ENCODE measurements at places on chromosomes 7 and 10.

GRCh38 chr7:28411876-28412662, at the start of gene CREB5:
CREB5 (plus strand) TSS chr7:28412518; CDS start chr7:28412915, 397 bp downstream.
- DNase-seq: no peak

GRCh38 chr7:24134535-24134934, 149.5 kb upstream of the NPY start:
- DNase-seq: no peak

- DNase-seq: no peak
Measured at GRCh38 chr7:117588352-117588794, 108.5 kb downstream of the CFTR start.

DNA sequence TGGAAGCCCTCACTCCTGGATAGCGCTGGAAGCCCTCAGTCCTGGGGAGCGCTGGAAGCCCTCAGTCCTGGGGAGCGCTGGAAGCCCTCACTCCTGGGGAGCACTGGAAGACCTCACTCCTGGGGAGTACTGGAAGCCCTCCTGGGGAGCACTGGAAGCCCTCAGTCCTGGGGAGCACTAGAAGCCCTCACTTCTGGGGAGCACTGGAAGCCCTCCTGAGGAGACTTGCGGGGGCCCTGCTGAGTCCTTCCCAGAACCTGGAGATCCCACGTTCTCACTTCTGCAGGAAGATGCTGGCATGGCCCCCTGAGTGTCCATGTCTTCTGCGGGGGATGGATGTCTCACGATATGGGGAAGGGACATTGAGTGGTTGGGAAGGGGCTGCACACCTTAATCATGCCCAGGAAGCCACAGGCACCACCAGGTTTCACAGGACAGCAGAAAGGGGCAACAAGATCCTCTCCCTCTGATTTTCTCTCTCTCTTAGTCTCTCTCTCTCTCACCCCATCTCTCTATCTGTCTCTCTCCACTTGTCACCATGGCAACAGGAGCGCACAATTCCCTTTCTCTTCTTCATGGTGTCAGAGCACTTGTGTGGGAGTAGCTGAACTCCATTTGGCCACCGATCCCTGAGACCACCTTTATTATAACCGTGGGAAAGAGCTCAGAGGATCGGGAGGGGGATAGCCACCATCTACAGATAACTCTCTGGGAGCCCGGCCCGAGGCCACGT, 267.0 kb downstream of the TCERG1L start:
- no peak for DNase-seq

DNA sequence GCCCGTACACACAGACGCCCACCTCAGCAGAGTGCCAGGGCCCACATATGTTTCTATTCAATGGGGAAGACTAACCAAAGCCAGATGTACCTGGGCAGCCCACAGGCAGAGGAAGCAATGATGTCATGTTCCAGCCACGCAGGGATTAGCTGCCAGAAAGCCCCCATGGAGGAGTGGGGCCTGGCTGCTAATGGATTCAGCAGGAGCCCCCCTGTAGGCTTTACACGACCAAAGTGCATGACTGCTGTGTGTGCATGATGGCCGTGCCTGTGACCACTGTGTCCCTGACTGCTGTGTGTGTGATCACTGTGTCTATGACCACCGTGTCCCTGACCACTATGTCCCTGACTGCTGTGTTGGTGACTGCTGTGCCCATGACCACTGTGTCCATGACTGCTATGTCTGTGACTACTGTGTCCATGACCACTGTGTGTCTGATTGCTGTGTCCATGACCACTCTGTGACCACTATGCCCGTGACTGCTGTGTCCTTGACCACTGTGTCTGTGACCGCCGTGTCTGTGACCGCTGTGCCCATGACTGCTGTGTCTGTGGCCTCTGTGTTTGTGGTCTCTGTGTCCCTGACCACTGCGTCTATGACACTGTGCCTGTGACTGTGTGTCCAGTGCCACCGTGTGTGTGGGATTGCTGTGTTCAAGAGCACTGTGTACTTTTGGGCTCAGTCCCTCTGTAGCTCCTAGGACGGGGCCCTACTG, 409.3 kb downstream of the RPS24 start:
- DNase-seq: no peak

DNA sequence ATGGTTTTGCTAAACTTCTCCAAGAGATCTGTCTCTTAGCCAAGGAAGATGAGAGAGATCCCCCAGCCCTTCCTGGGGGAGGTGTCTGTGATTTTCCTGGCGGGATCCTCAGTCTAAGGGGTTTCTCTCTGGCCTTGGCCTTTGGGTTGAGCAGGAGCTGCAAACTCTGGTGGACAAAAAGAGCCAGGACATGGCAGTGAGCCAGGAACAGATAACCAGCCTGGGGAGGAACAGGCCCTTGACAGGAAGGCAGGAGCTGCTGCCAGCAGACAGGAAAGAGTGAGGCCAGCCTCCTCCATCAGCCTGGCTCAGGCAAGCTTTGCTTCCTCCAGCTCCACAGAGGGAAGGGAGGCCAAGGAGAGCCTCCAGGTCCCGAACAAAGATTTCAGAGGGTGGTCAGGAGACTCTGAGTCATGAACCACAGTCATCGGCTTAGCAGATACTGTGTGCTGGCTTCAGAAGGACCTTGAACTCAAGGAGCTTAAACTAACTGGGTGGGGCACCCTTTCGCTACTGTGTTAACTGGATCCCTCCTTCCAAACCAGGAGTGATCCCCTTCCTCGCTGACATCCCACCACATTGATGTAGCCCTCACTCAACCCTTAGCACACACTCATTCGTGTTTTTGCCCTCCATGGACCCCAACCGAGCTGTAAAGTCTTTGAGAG, 34.7 kb downstream of the DDIT4 start:
- DNase-seq: peak; percentile 93

GRCh38 chr10:124157271-124157681, 63.9 kb upstream of the CHST15 start:
- DNase-seq: no peak

DNA sequence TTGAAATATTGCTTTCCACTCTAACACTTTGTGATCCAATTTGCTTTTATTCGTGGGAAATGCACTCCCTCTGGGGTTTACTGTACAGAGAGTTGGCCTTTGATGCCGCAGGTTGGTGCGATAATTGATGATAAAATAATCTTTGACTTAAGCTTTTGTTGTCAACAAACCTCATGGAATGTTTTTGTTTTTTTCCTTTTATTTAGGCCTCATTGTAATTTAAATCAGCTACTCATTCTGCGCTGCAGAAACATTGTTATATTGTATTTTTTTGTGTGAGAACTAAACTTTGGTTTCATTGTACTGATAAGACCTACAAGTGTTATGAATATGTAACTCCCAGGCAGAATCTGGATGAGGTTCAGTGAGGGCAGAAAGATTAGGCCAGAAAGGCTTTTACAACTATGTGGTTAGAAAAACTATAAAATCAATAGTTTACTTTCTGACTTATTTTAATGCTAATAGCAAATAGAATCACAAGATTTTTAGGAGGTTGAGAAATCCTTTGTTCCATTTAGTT, 76.8 kb upstream of the POM121L12 start:
- DNase-seq: no peak

DNA sequence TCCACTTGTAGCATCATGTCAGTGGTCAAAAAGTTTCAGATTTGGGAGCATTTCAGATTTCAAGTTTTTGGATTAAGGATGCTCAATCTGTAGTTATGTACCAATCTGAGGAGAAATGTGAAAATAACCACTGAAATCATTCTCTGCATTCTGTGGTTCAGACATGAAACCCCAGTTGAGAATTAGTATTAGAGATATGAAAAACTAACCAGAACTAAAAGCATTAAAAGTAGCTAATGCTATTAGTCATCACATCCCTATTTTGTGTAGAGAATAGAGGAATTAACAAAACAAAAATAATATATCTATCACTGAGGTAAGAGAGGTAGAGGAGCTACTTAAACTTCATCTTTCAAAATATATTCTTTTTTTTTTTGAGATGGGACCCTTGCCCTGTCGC, 28.0 kb downstream of the MICU1 start:
- DNase-seq: no peak

DNA sequence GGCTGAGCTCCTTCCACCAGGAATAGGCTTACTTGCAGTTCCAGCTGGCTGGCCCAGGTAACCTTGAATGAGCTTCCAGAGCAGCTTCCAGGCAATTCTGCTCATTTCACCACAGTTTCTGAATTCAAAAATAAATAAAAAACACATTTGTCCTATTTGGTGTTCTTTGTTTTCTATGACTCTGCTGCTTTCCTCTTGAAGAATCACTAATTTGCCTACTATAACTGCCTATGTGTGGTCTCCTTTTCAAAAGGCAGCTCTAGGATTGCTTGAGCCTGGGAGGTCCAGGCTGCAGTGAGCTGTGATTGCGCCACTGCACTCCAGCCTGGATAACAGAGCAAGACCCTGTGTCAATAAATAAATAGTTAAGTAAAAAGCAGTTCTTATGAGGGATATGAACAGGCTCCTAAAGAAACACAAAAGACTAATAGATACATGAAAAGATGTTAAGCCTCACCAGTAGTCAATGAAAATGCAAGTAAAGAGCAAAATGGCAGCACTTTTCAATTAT, 19.5 kb upstream of the TNPO3 start:
- DNase-seq: no peak

DNA sequence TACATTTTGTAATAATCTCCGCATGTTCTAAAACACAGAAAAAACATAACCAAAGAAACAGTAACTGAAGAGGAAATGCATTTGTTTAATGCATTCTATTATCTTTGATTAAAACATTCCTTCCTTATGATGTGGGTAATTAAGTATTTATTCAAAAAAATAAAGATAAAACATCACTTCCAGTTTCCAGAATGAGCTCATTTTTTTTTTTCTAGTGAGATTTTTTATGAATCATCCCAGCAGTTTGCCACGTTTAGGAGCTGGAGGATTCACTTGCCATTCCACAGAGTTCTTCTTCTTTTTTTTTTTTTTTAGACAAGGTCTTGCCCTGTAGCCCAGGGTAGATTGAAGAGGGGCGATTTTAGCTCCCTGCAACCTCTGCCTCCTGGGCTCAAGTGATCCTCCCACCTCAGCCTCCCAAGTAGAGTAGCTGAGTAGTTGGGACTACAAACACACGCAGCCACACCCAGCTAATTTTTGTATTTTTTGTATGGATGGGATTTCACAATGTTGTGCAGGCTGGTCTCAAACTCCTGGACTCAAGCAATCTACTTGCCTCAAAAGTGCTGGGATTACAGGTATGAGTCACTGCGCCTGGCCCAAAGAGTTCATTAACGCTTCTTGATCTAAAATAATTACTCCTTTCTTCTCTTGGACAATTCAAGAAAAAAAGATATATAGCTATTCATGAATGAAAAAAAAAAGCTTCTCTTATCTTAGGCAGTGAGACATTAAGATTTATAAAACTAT, 177.3 kb downstream of the DKK1 start:
- DNase-seq: peak; percentile 68

- no peak for DNase-seq
Measured at GRCh38 chr7:115183431-115184057, 261.6 kb downstream of the MDFIC start.

DNA sequence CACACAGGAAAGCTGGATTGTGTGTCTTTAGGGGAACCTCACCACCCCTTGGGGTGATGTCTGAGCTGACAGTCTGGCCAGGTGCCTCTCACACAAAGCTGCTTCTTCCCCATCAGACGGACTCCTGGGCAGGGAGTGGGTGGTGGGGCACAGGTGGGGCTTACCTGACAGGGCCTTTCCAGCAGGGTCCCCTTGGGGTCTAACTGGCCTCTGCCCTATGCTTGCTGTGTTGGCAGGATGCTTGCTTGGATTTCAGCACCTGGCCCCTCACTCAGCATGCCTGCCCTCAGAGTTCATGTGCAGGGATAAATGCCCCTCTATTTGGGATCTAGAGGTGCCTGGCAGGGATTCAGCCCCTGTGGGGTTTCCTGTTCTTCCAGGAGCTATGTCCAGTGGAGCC, 496.9 kb upstream of the ZMIZ1 start:
- no peak for DNase-seq

DNA sequence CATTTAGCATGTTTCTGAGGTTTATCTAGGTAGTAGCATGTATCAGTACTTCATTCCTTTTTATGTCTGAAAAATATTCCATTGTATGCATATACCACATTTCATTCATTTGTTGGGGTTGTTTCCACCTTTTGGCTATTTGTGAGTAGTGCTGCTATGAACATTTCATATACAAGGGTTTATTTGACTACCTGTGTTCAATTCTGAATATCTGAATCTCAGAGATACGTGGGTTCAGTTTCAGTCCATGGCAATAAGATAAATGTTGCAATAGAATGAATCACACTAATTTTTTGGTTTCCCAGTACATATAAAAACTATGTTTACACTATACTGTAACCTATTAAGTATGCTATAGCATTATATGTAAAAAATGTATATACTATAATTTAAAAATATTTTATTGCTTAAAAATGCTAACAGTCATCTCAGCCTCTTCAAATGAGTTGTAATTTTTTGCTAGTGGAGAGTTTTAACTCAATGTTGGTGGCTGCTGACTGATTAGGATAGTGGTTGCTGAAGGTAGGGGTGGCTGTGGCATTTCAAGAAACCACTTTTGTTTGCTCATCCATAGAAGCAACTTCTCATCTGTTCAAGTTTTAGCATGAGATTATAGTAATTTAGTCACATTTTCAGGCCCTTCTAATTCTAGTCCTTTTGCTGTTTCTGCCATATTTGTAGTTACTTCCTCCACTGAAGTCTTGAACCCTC, 13.9 kb downstream of the PLEKHA1 start:
- no peak for DNase-seq

DNA sequence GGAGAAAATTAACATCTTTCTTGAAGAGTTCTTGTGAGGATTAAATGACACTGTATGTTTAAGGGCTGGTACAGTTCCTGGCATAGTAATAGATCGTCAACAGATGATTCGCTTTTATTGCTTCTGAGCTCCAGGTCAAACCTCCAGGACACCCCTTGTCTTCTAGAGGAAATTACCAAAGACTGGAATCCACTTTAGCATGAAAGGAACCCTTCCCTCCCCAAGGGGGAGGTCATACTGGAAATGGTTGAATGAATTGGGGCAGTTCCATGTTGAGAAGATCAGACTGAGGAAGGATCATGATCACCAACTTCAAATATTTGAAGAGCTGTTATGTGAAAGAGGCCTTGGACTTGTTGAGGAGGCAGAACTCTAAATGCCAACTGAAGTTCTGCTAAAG, 8.9 kb downstream of the NFE2L3 start:
- no peak for DNase-seq

- DNase-seq: peak; percentile 82
Measured at GRCh38 chr10:68332259-68333057, at the start of gene PBLD. PBLD (minus strand) TSS chr10:68332928; CDS start chr10:68306844, 26,084 bp downstream.

DNA sequence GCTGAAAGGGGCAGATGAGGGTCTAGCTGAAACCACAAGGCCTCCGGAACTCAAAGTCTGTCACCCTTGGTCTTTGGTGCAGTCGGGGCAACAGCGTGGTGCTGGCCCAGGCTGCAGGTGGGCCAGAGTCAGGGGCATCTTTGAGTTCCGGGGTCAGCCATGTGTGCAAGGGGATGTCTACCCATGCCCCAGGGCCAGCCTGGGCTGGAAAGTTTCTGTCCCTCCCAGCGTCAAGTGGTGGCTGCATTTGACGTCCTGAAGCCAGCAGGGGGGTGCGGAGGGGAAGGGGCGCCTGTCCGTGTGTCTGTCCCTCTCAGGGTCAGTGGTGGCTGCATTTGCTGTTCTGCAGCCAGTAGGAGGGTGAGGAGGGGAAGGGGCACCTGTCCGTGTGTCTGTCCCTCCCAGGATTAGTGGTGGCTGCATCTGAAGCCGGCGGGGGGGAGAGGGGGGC, 638 bp downstream of the BRAT1 start:
- DNase-seq: no peak

GRCh38 chr7:127794136-127794535, 142.1 kb downstream of the SND1 start:
- no peak for DNase-seq

Measured in ELR (cell line).